ENCODE measurements at places on chromosomes 3 and 15.

GRCh38 chr3:158953131-158953530, 151.3 kb downstream of the MFSD1 start:
- no peak for DNase-seq

DNA sequence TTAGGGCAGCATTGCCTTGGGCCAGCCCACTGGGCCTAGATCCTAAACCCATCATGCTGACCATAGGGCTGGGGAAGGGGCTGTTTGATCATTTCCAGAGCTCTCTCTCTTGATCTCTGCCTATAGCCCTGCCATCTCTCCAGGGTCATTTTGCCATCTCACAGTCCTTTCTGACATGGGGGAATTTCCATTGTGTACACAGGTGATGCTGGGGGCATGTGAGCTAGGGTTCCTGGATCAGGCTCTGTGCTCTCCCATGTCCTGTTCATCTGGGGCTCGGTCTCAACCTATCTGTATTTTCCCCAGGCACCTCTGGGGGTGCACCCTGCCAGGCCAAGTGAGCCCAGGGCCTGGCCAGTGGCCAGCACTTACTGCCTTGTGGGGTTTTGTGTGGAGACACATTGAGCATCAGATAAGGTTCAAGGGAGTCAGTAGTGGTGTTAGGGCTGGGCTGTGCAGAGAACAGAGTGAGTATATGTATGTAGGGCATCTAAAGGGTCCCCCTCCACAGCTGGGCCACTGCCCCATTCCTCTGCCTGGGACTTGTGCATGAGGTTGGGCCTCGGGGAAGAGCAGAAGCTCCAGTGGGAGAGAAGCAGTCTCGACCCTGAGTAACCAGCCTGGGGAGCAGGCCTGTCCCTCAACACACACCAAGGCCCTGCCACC, 25.7 kb upstream of the APEH start:
- DNase-seq, result no peak

DNA sequence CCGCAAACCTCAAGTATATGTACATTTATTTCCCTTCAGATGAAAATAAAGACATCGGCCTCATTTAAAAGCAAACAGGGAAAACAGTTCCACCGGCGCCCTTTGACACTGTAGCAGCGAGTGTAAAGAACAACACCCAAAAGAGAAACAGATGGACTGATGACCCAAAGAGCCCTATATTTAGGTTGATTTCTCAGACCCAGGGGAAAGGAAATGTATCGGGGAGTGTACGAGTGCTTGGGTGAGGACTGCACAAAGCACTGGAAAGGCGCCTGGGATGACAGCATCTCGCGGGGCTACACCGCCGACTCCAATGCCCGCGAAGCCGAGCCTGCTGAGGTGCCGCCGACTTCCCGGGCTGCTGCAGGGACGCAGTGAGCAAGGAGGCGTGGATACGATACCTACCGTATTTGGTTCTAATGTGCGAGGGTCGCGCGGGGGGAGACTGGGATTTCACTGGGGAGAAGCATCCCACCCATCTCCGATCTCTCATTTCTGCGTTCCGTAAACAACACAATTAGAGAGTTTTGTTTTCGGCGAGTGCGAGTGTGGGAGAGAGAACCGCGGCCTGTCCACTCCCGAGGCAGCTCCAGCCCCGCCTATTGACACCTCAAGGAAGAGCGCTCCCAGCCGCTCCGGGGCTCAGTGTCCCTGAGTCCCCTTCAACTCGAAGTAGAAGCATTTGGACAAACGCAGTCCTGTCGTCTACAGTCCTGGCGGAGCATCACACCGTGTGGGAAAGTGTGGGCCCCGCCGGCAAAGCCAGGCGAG, 2.0 kb downstream of the MECOM start:
- DNase-seq, result no peak

GRCh38 chr3:159866201-159866746, 122.4 kb upstream of the IL12A start:
- no peak for DNase-seq

- no peak for DNase-seq
These were observed 266.1 kb downstream of the ADAMTSL3 start for GRCh38 chr15:83919978-83920510.

DNA sequence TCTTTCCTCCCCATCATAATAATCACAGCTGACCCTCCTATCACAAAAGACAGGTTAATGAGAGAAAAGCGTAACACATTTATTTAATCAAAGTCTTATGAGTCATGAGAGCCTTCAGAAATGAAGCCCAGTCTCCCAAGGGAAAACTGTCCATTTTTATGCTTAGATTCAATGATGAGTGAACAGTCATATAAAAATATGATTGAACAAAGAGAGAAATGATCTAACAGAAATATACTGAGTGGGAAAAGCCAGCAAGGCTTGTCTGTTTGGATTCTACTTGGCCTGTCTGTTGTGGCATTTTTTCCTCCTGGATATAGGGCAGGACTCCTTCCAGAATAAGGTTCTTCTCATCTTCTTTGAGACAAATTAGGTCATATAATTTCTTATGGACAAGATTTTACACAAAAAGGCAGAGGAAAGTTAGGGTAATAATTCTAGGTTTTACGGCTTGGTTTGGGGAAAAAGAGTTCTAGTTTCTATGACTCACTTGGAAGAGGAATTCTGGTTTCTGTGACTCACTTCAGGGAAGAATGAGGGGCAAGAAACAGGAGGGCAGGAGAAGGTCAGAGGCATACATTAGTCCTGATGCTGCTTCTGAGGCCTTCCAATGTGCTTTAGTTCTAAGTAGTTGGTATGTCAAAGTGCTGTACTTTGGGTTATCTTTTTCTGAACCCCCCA, 534.2 kb downstream of the ZIC1 start:
- no peak for DNase-seq

- DNase-seq, result no peak
These were observed 2.6 kb downstream of the ABHD10 start for GRCh38 chr3:111981457-111981763.
